ENCODE measurements at places on chromosomes 13 and 19.

DNA sequence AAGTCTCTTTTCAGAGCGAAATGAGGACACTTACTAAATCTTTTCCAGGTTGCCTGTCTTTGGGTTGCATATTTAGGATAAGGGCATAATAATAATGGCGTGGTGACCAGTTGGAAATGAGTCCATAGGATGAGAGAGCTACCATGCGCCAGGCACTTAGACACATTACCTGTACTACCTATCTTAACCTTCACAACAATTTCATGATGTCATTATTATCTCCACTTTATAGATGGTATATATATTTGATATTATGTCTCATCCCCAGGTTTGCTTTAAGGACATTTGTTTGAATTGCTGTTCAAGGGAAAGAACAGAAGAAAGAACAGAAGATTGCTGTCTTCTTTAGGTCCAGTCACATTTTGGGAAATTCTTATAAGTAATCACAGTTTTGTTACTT lies 182.0 kb upstream of the STARD13 start:
- no peak for DNase-seq

DNA sequence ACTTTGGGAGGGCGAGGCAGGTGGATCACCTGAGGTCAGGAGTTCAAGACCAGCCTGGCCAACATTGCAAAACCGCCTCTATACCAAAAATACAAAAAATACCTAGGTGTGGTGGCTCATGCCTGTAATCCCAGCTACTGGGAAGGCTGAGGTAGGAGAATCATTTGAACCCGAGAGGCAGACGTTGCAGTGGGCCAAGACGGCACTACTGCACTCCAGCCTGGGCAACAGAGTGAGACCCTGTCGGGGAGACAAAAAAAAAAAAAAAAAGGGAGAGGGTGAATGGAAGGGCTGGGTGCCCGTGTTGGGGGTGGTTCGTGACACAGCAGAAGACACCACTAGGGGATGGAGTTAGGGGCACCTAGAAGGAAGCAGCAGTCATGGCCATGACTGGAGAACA lies 10.8 kb downstream of the CFD start:
- DNase-seq = no peak

DNA sequence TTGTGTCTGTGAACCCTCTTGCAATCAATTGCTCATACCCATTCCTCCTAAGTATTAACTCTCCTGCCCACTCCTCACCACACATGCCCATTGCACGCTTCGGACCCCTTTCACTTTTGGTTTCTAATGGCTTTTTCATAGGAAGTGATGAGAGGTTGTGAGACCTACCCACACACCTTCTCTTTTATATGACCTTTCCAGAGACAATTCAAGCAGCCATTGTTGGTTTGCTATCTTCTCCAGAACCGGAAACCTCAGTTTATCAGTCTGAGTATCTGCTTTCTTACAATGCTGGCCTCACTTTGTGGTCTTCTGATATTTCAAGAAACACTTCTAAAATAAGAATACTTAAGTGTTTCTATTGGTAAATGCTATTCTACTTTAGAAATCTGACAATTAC lies 1550.8 kb upstream of the SLC10A2 start:
- DNase-seq = no peak

GRCh38 chr13:77728265-77729125 lies 31.0 kb downstream of the SLAIN1 start:
- DNase-seq = no peak

DNA sequence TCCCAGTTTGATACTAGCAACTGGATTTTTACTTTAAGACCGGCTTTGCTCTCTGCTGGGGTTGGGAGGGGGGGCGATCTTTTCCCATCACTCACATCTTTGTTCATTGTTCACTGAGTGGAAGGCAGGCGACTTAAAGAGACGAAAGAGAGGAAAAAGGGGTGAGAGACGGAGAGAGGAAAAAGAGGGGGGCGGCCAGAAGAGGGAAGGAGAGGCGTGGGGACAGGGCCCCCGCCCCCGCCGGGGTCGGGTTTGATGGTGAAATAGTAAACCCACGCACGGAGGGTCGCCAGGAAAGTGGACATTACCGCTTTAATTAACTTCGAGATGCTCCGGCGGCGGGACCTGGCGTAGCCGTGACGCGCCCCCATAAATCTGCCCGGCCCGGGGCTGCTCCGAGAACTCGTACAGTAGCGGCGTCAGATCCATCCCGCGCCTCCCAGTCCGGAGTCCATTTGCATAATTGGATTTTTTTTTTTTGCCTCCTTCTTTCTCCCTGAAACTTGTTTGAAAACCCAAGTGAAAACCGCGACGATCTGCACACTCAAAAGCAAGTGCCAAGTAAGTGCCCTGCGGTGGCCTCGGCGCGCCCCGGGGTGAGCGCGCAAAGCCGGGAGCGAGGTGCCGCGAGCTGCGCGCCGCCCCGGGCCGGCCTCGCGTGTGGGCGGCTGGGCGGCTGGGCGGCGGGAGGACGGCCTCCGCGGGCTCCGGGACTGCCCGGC lies 143.9 kb upstream of the ZNF536 start:
- DNase-seq = no peak

DNA sequence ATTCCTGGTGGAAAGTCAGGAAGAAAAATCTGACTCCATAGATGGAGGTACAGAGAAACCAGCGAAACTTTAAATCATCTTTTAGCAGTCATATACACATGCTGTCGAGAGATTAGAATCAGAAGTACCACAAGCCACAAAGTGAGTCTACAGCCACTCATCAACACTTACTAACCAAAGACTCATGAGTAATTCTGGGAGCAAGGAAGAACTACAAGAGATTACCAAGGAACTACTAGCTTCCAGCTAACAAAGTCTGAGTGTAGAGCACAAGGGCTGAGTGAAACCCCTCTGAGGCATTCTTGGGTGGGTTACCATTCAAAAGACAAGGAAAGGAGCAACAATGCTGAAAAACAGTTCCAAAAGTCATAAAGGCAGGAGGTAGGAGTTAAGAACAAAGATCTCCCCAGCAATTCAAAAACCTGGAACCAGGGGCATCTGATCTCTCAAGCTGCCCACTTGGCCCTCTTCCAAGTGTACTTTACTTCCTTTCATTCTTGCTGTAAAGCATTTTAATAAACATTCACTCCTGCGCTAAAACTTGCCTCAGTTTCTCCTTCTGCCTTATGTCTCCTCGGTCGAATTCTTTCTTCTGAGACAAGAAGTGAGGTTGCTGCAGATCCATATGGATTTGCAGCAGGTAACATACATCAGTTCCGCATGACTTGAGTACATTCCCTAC lies 13.0 kb downstream of the RBM26 start:
- DNase-seq = no peak

DNA sequence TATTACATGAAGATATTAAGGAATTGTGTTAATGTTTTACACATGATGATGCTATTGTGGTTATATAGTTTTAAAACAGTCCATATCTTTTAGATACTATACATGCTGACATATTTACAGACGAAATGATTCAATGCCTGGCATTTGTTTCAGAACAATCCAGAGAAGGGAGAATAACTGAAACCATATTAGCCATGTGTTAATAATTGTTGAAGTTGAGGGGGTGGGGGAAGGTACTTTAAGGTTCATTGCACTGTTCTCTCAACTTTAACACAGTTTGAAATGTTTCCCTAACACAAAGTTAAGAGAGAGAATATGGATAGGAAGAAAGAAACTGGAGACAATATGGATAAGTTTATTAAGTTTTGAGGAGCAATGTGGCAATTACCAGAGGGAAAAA lies 5.8 kb downstream of the CRYL1 start:
- no peak for DNase-seq

GRCh38 chr19:46000491-46001246 lies 5.4 kb downstream of the CCDC61 start:
- DNase-seq = peak; percentile 75

- DNase-seq = no peak
Measured at GRCh38 chr13:105984236-105984635, 551.2 kb downstream of the EFNB2 start.

DNA sequence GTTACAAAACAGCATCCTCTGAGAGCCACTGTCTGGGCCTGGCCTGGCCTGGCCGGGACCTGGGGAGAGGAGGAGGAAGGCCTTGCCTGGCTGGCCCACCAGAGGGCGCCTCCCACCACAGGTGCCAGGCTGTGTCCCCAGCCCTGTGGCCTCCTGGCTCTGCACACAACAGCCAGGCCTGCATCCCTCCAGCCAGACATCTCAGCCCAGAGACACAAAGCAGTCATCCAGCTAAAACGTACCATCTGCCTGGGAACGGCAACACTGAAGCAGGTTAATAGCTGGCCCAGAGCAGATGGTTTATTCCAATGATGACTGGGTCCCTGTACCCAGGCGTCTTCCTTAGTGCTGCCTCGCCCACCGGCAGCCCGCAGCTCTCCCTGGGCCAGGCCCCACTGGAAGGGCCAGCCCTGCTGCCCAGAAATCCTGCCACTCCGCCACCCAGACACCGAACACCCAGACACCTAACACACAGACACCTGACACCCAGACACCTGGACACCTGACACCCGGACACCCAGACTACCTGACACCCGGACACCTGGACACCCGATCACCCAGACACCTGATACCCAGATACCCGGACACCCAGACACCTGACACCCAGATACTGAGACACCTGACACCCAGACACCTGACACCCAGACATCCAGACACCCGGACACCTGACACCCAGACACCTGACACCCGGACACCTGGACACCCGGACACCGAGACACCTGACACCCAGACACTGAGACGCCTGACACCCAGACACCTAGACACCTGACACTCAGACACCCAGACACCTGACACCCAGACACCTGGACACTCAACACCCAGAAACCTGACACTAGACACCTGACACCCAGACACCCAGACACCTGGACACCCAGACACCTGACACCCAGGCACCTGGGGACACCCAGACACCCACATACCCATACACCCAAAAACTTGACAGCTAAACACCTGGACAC lies 20.1 kb downstream of the C19orf12 start:
- DNase-seq = peak; percentile 42

DNA sequence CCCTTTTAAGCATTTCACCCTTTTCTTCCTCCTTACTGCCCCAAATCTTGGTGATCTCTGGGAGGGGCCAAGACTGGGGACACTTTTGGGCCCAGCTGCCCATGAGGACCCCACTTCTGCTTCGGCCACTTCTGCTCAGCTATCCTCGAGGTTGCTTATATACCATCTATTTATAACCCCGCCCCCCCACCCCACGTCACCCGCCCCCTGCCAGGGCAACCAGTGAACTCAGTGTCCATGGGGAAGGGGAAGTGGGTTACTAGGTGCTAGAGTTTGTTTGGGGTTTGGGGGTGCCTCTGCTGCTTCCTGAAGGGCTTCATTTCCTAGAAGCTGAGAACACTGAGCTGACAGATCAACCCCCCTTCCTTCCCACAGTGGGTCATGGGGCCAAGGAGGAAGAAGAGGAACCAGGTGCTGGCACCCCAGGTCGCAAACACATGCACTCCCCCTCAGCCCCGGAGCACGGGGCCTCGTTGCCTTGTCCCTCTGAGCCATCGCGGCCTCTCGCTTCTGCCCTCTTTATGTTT lies 6.1 kb upstream of the ADGRE5 start:
- DNase-seq = no peak

- DNase-seq = no peak
Measured at GRCh38 chr13:86425170-86425815, 626.1 kb upstream of the SLITRK6 start.

- no peak for DNase-seq
Measured at GRCh38 chr19:41876847-41877832, at the start of gene CD79A. CD79A (plus strand) TSS chr19:41877279; CDS start chr19:41877305, 26 bp downstream.

- DNase-seq = no peak
Measured at GRCh38 chr19:38433268-38433733, at the start of gene RYR1. RYR1 (plus strand) TSS chr19:38433691; CDS start chr19:38433830, 139 bp downstream.

DNA sequence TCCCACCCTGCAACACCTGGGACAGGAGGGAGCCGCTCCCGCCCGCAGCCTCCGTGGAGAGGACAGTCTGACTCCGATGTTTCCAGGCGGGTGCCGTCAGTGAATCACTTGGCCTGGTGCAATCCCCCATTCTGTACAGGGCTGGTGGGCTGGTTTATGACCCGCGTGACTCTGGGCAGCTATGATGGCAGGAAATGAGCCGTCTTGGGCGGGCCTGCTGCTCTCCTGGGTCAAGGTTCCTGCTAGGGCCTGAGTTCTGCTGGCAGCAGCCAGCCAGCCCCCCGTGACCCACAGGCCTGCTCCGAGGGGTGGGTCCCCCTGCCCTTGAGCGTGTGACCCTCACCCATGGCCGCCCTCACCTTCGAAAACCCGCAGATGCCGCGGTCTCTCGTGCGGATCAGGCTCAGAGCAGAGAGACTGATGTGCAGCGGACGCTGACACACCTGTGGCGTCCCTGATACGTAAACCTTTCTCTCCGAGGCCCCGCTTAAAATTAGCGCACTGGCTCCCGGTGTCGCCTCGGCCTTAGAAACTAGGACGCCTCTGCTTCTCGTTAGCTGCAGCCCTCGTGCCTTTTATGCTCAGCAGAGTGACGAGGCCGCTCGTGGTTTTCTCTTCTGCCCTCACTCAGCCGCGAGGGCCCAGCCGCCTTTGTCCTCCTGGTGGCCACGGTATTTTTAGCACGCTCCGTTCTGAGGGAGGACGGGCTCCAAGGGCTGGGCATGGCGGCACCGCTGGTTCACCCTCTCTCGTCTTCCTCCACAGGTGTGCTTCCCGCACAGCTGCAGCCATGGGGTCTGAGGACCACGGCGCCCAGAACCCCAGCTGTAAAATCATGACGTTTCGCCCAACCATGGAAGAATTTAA lies 63.4 kb downstream of the KDM4B start:
- no peak for DNase-seq

DNA sequence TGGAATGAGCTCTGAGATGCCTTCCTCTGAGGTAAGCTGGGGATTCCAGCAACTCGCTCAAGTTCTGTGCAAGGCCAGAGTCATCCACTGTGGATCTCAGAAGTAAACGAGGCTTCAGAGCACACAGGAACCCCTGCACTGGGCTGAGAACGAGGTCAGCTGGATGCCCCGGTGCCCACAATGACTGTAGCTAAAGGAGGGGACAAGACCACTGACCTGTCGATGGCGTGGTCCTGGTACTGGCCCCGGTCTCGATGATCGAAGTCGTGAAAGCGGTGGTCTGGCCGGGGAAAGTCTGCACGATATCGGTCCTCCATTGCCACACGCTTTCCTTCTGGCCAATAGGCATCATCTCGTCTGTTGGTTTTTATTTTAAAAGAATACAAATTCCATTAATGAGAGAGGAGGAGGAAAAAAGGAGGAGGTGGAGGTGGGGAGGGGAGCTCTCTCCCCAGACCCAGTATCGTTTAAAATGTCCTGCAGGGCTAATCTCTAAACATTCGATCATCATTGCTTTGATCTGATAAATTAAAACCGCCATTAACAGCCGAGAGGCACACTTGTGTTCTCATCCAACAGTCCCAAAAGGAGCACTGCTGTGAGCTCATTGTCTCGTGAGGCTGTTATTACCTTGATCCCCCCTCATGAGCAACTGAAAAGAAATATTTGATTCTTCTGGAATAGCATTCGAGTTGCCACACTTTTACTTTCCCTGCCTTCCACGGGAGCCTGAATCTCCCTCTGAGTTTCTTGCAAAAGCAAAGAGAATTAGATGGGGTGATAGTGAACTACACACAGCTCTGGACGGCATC lies 25.0 kb upstream of the TINCR start:
- DNase-seq = no peak

DNA sequence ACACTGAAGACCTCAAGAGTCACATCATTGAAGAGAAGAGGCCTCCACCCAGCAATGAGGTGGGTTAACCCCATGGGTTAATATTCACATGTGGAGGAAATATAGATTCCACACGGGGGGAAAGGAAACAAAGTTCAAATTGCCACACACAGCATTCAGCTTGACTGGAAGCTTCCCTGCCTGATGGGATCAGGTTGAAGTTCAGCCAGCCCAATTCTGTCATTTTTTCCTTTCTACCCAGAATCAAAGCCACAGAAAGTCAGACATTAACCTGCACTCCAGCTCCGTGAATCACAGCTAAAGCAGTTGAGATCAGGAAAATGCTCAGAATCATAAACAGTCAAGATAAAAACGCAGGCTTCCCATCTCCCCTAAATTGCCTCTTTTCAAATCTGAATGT lies 208.7 kb upstream of the OBI1 start:
- DNase-seq = no peak
